Activated CD4-positive, alpha-beta T cell treated with anti-CD3 and anti-CD28 coated beads, Interleukin-2, amount 50 U/mL, for 16 hours (primary cell): ENCODE measurements at places on chromosomes 3 and 15.

- DNase-seq = no peak
These were observed 9.0 kb downstream of the ACKR4 start for GRCh38 chr3:132606085-132606484.

DNA sequence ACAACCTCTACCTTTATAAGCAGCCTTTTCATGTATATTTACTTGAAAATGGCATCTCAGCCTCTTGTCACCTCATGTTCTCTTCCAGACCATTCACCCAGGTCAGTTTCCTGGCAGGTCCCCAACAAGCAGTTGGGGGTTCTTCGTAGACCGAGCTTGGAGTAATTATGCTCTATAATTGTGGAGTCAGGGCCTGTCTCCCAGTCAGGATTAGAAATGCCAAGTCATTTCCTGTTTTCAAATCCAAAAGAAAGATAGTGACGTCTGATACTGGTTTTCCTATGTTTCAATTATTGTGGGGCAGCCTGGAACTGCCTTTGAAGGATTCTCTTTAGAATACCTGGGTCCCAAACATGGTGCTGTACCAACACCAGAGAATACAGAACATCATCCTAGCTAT, 430.6 kb downstream of the MECOM start:
- DNase-seq = no peak

DNA sequence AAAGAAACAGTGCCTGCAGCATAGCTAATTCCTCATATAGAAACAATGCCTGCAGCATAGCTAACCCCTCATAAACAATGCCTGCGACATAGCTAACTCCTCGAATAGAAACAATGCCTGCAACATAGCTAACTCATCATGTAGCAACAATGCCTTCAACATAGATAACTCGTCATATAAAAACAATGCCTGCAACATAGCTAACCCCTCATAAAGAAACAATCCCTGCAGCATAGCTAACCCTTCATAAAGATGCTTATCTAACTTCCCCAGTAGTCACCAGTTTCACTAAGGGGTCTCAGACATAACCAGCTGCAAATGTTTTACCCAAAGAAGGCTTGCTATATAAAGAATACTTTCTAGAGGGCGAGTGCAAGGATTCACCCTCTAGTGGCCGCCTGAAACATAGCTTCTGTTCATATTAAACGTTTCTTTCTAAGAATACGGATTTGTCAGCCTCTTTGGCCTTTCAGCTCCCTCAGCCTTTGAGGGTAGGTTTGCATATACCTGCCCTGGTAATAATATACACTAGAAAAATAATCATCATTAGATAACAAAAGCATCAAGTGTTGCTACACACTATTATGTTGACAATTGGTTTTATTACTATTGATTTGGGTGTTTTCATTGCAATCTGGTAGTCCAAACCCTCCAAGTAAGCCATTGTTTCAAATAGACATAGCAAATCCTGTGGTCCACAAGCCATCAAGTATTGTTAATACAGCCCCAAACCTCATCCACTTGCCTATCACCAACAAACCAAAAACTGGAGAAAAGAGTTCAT, 44.4 kb upstream of the FAN1 start:
- peak; percentile 26 for DNase-seq

GRCh38 chr15:67359431-67360079, 105.0 kb downstream of the IQCH start:
- DNase-seq = no peak

DNA sequence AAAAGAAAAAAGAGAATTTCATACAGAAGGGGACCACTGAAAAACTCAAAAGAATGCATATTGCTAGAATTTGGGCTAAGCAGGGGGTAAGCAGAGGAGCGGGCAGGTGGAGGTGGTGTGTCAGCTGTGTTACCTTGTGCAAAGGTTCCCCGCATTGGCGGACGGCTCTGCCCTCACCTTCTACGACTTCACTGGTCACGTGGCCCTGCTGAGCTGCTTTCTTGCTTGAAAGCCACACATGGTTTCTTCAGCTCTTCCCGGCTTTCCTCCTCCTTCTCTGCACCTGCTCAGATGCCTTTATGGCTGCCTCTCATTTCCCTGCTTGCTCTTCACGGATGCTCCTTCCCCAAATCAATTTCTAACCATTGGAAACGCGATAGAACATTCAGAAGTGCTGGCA, 30.5 kb downstream of the FAH start:
- no peak for DNase-seq

GRCh38 chr3:54862526-54862925, 65.3 kb downstream of the LRTM1 start:
- no peak for DNase-seq

DNA sequence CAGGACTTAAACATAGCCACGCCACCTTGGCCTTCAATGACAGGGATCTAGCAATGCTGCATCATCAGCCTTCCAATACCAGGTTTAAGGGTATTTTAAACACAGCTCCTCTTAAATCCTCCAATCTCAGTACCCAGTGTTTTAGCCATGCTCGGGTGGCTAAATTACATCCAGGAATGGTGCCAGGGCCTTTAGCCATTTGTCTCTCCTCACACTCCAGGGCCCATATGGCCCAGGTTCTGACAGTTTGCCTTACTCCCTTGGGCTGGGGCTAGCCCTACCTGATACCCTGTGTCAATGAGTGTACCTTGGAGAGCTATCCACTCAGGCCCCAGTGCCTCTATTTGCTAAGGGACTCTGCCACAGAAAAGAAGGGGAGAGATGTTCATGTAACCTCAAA, 29.4 kb downstream of the ZNF589 start:
- DNase-seq = no peak

- no peak for DNase-seq
These were observed 8.7 kb downstream of the SEMA3F start for GRCh38 chr3:50163572-50164455.

DNA sequence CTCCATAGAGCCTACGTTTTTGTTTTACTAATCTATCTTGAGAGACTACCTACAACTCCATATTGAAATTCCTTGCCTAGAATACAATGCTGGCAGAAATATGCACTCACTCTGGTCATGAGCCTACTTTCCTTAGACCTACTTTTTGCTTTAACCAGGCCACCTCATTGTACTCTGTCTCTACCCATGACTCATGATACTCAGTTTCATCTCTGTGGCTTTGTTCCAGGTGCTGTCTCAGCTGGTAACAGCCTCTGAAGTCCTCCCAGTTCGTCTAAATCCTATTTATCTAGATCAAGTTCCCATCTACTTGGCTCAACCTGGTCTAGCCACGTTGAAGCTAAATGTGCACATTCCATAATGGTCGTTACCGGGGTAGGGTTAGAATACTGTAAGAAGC, 536.4 kb downstream of the RSL24D1 start:
- DNase-seq = no peak

GRCh38 chr3:171429635-171430034, 30.6 kb downstream of the TNIK start:
- no peak for DNase-seq

- DNase-seq = no peak
These were observed 353.2 kb upstream of the KCNH8 start for GRCh38 chr3:18795078-18795477.

- DNase-seq = no peak
These were observed 2.1 kb downstream of the FAN1 start for GRCh38 chr15:30905821-30906220.

DNA sequence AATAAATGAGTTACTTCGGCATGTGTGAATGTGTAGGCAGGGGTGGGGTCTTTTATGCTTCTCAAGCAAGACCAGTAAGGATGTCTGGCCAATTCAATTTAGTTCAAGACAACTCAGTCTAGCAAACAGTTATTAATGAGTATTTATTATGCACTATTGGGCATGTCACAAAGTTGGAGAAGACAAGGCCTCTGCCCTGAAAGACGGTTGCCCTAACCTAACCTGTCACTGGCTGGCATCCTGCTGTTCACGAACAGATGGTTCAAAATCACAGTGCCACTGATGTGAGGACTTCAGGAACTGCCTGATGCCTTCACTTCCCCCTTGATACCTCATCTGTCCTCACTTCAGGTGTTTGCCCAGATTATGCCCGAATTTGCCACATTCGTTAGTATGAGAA, 217.8 kb downstream of the SOX2 start:
- DNase-seq = no peak
